D721Med (cell line): ENCODE measurements at places on chromosomes 13 and 19.

DNA sequence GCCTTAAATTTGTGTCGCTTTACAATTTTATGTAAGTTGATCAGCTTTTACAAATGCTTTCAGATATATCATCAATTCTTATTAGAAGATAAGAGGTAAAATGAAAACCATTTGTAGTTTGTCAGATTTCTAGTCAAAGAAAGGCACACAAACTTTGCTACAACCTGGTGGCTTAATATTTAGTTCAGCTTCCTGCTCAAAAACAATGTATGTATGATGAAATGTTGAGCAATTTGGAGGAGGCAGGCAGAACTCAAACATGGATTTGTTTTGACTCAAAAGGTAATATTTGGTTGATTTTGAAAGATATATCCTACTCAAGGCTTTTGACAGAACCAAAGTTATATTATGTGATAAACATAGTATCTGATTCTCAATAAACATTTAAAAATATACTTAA is 24.2 kb downstream of the NEK5 start:
- no peak for DNase-seq

DNA sequence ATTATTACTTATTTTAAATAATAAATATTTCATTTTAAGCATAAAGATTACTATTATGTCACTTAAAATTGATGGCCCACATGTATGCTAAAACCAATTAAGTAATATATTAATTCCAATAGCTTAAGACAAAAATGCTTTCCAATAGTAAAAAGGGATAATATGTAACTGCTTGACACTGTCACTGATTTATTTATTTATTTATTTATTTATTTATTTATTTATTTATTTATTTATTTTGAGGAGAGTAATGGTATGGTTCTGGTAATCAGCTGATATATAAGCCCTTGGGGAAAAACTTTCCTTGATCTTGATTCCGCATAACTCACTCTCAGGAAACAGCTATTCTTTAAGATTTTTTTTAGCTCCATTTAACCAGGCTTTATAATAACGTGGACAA is 903.0 kb upstream of the ATXN8OS start:
- no peak for DNase-seq

GRCh38 chr19:14333101-14333871 is 48.0 kb upstream of the ADGRE5 start:
- DNase-seq: no peak

DNA sequence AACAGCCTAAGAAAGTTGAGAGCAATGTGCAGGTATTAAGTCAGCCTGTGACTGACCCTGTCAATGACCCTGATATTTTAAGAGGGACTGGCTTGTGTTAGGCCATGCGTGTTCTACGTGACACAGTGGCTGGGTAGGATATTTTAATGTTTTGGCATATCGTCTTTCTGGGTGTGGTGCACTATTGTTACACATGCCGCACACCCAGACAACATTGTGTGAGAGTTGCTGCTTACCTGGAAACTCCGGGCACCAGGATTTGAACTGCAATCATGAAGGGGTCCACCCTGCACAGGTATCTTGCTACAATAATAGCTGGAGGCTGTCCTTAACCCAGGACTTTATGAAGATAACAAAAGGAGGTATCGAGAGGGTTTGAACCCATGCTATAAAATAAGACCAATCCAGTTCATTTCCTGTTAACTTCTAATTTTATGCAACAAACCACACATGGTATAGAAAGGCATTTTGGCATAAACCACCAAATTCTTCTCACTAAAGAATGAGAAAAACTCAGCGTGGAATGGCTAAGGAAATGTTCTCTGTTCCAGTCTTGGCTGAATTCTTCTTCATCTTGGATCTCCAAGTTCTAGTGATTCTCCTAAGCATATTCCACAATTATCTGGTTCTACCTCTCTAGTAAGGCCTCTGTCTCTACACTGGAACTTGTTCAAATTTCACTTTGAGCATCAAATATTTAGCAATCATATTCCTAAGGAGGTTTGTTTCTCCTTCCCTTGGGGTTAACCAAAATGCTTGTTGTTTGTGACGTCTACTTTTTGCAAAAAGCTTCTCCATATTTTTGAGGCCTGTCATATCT is 38.7 kb upstream of the POMP start:
- DNase-seq: no peak

- DNase-seq: no peak
Observed at GRCh38 chr19:38674388-38675171, 27.1 kb downstream of the ACTN4 start.

DNA sequence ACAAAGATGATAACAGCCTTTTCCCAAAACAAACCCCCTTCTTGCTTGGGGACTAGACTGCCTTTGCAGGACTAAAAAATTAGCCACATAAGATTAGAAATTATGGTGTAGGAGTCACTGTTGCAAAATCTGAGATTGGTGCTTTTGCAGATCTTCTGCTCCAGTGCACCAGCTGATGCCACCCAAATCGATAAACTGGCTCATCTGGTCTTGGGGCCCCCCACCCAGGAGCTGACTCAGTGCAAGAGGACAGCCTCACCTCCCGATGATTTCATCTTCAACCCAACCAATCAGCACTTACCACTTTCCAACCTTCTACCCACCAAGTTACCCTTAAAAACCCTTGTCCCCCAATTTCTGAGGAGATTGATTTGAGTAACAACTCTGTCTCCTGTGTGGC is 47.1 kb upstream of the PEPD start:
- DNase-seq: no peak

GRCh38 chr19:1854039-1854541 is 5.8 kb upstream of the REXO1 start:
- DNase-seq: no peak

GRCh38 chr19:38333245-38333644 is 2.4 kb upstream of the CATSPERG start:
- no peak for DNase-seq

GRCh38 chr13:32829269-32829668 is 187.0 kb upstream of the KL start:
- no peak for DNase-seq

DNA sequence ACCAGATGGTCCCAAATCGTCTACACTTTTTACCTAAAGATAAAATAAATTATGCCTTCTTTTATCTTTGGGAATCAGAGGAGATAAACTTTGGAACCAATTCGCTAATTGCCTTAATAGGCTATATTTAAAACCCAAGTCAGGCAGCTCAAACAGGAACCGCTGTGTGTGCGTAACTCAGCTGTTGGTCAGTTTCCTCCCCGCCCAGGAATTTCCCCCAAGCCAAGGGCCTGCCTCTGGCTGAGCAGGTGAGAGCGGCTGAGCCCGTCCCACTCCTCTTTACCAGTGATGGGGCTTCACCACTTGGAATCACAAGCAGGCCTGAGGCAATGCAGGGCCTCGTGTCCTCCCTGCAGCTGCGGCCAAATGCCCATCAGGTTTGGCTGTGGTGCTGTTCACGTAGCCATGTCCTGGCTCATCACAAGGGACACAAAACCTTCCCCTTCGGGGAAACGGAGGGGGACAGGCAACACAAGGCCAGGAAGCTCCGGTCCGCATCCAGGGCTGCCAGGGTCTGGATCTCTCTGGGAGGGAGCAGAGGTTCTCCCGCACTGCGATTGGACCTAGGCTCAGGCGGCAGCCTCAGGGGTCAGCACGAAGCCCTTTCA is 503 bp upstream of the SLC7A9 start:
- DNase-seq: no peak

GRCh38 chr13:23949200-23949599 is 51.9 kb upstream of the C1QTNF9B start:
- no peak for DNase-seq

DNA sequence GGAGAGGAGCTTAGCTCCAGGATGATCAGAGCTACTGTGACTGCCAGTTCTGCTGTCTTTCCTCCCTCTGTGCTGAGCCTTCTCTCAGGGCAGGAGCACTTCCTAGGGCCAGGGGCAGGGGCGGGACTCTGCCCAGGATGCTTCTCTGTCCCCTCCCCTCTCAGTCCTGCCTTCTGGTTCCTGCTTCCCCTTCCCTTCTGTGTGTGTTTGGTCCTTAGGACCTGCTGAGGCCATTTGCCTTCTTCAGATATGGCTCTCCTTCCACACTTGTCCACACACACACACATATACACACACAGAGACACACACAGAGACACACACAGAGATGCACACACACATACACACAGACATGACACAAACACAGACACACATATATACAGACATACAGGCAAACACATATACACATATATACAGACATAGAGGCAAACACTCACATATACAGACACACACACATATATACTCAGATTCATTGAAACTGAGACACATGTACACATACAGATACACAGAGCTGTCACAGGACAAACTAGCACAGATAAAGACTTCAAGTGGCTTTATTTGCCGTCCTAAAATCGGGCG is 22.0 kb upstream of the CD177 start:
- no peak for DNase-seq

- DNase-seq: no peak
Observed at GRCh38 chr19:920051-920864, 3.1 kb downstream of the KISS1R start.
